Pons (tissue), 1 donor: ENCODE measurements at places on chromosomes 7 and 10.

DNA sequence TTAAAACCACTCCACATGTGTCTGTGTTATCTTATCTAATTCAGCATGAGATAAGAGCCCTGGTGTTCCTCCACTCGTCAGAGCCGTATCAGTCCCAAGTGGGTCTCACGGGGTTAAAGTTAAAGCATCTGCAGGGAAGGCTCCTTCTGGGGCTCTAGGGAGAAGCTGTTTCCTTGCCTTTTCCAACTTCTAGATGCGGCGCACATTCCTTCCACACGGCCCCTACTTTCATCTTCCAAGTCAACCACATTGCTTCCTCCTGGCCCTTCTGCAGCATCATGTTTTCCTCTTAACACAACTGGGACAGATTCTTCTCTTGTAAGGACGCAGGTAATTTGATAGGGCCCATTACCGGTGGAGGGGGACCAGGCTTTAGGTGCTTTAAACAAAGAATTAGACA, 620.1 kb upstream of the DPP6 start:
- no peak for DNase-seq

GRCh38 chr7:43756368-43757072, 2.0 kb upstream of the BLVRA start:
- DNase-seq: no peak

GRCh38 chr10:43361547-43362190, 9.8 kb upstream of the FXYD4 start:
- peak; percentile 12 for DNase-seq

GRCh38 chr7:155836216-155837125, 24.2 kb upstream of the SHH start:
- DNase-seq: no peak

- no peak for DNase-seq
Measured at GRCh38 chr10:68756766-68757165, 35.7 kb downstream of the CCAR1 start.
